Stimulated activated CD4-positive, alpha-beta T cell treated with anti-CD3 and anti-CD28 coated beads, Interleukin-12 subunit alpha, Interleukin-12 subunit beta, amount 100 ng/mL, for 4 hours (primary cell): ENCODE measurements at places on chromosomes 13 and 19.
A peak's percentile ranks its signal among the peaks of the same experiment; 100 is the strongest.

- no peak for DNase-seq
Measured at GRCh38 chr13:51707461-51707860, 96.5 kb downstream of the DHRS12 start.

DNA sequence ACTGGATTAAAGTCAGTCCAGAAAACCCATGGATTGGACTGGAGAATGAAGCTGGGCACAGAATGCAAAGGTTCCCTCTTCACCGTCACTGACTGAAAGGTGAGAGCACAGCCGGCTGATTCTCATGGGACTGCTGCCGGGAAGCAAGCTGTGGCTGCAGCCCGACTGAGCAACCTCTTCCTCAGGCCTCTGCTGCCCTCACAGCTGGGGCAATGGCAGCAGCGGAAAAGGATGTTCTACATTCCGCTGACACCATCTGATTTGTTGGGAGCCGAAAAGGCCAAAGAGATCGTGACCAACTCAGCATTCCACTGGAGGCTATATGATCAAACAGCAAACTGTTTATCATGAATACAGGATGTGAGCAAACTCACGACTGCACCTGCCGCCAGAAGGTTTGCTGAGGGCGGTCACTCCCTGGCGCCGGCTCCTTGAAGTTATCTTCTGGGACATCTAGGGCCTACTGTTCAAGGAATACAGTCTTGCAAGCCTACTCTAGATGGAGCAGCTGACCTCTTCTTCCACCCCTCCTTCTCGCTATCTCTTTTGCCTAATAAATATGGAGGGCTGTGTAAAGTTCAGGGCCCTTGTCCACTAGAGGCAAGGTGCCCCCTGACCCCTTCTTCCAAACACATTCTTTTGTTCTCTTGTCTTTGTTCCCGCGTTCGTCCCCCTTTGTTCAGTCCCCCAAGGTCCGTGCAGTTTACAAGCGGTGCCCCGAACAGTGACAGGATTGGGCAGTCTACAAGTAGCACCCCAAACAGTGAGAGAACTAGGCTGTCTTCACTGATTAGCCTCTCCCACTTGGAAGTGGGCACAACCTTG lies 19.6 kb upstream of the SIGLEC6 start:
- no peak for DNase-seq

DNA sequence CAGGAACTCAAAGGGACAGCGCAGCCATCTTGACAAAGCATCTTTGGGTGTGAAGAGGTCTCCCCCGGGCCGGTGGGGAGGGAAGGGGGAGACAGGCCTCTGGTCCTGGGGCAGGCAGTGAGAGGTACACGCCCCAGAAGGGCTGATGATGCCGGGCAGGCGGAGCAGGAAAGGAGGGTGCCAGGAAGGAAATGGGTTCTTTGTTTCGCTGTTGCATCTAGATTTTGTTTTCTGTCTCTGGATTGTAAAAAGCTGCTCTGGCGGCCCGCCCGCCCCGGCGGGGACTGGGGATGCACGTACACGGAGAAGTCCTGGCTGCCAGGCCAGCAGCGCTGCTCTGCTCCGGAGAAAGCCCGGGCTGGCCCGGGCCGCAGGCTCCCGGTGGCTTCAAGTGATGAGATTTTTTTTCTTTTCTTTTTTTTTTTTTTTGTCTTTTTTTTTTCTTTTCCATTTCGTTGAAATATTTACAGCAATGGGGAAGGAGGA lies 13.2 kb upstream of the ASF1B start:
- peak; percentile 38 for DNase-seq

DNA sequence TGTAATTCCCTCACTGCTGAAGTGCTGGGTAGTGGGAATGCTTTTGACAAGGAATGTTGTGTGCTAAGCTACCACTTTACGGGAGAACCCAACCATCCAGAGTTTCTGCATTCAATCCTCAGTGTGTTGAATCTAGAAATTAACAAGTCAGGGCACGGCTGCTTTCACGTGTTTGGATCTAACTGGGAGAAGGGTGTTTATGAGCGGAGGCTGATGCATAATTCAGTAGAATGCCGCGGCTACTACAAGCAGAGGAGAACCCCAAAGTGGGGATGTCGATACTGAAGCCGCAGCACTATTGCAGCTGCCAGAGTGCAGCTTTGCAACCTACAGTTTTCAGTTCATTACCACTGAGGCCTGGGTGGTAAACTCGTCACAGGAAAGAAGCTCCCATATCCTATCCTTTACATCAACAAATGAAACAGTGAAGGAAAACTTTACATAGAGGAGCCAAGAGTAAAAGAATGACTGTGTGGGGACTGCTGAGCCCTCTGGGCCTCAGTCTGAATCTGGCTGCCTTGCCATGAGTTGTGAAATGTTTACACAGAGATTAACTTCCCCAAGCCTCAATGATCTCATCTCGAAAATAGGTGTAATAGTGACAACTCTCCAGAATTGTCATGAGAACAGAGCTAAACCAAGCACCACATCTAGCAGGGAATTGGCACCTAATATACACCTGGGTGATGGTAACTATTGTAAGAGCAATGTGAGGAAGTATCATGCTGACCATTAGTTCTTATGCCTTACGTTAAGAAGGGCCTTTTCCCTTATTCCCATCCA lies 531.7 kb downstream of the MYO16 start:
- no peak for DNase-seq

DNA sequence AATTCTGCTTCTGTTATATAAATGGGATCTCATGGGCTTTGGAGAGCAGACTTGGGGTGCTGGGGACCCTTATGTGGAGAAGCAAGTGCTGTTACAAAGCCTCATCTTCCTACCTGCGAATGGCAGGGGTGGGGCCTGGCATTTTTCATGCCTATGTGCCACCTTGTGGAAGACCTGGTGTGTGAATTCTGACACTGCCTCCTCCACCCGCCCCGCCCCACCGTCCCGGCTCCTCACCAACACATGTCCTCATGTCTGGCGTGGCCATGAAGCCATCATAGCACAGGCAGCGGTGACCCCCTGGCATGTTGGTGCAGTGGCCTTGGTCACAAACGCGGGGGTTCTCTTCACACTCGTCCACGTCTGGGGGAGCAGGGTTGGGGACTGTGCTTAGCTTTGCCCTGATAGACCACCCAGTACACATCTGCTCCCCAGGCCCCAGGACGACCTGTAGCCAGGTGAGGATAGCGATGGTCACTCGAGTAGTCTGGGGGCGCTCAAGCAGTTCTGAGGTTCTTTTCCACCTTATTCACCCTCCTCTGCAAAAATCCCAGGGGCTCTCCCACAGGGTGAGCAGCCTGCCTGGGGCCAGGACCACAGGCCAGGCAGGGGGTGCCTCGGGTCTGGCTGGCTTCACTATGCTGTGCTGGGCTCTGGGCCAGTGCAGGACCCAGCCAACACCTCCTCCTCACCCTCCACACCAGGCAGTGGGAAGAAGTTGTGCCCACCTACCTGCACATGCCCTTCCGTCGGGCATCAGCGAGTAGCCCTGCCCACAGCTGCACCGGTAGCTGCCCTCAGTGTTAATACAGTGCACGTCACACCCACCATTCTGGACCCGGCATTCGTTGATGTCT lies 32.7 kb downstream of the FBN3 start:
- DNase-seq, result no peak

DNA sequence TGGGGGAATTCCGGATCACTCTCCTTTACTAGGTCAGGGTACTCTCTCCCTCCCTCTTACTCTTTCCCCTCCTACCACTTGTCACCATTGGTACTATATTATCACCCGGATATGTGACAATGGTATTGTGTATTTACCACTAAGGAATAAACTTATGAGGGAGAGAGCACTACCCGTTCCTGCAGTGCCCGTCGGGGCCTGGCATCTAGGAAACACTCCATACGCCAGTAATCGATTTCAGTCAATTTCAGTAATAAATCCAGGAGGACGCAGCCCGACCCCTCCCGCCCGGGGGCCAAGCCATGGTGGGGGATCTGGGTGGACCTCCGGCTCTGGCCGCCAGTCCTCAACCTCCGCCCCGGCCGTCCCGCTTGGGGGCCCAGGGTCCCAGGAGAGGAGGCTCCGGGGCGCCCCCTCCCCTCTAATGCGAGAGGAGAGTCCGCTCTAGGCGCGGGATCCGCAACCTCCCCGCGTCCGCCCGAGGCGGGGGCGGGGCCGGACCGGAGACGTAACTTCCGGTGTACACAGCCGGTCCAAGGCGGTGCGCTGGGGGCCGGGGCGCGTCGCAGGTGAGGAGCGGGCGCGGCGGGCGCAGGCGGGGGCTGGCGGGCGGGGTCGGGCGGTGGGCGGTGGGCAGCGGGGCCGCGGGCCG lies at the start of gene GARRE1:
GARRE1 (plus strand) TSS at position 509 of the 652 bp plus-strand sequence. CDS start 45,920 bp downstream, outside the sequence.
- DNase-seq, result peak; percentile 86

- no peak for DNase-seq
Measured at GRCh38 chr19:54206831-54207177, 6.1 kb downstream of the RPS9 start.

DNA sequence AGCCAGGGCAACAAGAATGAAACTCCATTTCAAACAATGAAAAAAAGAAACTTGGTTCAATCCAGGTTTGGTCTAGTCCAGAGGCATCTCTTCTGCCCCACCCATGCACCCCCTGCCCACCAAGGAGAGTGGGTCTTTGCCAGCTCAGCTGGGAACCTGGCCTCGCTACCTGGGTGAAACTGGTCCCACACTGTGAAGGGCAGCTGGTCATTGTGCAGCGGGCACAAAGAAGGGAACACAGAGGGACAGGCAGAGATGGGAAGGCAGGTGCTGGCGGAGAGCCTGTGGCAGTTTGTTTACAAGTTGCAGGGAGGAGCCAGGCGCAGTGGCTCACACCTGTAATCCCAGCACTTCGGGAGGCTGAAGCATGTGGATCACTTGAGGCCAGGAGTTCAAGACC lies 50.2 kb downstream of the CPAMD8 start:
- DNase-seq, result no peak

DNA sequence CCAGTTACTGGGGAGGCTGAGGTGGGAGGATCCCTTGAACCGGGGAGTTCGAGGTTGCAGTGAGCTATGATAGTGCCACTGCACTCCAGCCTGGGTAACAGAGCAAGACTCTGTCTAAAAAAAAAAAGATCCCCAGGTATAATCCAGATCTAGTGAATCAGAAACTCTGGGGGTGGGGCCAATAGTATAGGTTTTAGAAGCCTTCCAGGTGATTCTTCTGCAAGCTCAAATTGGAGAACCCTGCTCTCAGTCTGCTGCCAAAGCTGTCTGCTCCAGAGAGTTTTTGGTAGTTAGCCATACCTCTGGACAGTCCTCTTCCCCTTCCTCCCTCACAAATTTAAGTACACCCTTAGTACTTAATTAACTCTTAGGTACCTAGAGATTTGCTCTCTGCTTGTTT lies 28.0 kb downstream of the SERP2 start:
- DNase-seq, result no peak

GRCh38 chr13:61110732-61111131 lies 304.9 kb downstream of the PCDH20 start:
- no peak for DNase-seq

- no peak for DNase-seq
Measured at GRCh38 chr13:79999601-80000000, 341.3 kb downstream of the SPRY2 start.

- DNase-seq, result peak; percentile 91
Measured at GRCh38 chr19:10251792-10252694, at the start of gene MRPL4. TSS of gene MRPL4 (plus strand) at chr19:10252214. CDS start at chr19:10252254, 40 bp downstream.

- no peak for DNase-seq
Measured at GRCh38 chr13:113405481-113406300, 41.8 kb upstream of the GRTP1 start.

GRCh38 chr13:57630661-57631595 lies 616 bp upstream of the PCDH17 start:
- DNase-seq, result no peak

GRCh38 chr19:33819506-33819879 lies 22.8 kb downstream of the KCTD15 start:
- DNase-seq, result no peak

DNA sequence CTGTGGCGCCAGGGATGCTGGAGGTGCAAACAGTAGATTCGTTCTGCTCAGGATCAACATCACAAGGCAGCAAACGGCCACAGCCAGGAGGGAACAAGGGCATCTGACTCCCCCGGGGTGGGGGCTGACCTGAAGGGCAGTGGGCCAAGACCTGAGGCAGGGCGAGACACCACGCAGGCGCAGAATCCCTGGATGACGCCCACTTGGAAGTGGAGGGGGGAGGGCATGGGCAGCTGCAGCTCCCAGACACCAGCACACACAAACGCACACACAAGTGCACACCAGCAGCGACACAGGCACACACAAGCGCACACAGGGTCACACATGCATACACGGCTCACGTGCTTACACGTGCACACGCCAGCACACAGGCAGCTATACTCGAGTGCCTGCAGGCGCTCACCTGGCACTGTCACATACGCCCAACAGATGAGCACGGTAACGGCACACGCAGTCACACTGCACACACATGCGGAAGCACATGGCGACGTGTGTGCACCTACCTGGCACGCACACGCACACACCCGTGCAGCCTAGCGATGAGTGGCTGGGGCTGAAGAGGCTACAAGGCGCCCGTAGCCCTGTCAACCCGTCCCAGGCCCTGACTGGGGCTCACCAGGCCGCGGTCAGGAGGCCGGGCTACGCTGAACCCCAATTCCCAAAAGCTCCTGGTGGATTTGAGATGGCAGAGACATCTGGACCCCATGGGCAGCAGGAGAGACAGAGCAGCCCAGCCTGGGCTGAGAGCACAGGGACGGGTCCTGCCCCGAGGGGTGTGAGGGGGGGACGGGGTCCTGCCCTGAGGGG lies 5.5 kb downstream of the C2CD4C start:
- no peak for DNase-seq

GRCh38 chr19:19741184-19741583 lies 8.3 kb upstream of the ZNF14 start:
- DNase-seq, result no peak

DNA sequence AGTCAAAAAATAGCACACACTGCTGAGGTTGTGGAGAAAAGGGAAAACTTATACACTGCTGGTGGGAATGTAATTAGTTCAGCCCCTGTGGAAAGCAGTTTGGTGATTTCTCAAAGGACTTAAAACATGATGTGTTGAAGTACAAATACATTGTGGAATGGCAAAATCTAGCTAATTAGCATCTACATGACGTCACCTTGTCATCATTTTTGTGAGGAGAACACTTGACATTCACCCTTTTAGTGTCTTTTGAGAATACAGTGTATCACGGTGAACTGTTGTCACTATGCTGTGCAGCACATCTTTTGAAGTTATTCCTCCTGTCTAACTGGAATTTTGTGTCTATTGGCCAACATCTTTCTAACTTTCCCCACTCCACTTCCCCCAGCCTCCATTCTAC lies 5.6 kb downstream of the OR7A10 start:
- DNase-seq, result no peak
